Daoy (cell line): ENCODE measurements at places on chromosomes 11 and 22.
A peak's percentile ranks its signal among the peaks of the same experiment; 100 is the strongest.

- no peak for DNase-seq
These were observed 129.3 kb downstream of the BUD13 start for GRCh38 chr11:116643521-116643920.

- DNase-seq, result no peak
These were observed 23.0 kb downstream of the NADSYN1 start for GRCh38 chr11:71476031-71476430.

DNA sequence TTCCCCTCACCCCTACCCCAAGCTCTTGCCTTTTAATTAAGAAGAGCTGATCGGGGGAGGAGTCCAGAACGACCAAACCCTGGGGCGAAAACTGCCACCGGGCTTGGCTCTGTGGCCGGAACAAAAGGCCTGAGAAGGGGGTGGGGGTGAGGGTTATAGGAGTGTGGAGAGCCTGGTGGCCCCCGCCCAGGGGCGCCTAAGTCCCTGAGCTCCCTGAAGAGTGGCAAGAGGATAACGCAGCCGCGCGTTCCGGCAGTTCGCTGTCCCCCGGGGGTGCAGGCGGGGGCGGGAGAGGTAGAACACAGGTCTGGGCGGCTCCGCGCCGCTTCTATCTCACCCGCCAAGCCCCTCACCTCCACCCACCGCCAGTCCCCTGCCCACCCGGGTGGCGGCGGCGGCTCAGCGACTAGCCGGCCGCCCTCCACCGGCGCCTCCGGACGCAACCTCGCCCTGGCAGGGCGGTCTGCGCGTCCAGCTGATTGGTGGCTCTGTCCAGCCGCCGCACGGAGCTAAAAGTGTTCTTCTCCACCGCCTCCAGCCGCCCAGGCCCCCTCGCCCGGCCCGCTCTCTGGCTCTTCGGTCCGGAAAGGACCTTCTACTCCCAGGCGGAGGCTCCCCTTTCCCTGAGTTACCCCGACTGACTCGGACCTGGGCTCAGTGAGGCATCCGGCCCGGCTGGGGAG, 18.7 kb upstream of the BDNF start:
- DNase-seq, result peak; percentile 48

- no peak for DNase-seq
These were observed 193.1 kb upstream of the PITPNB start for GRCh38 chr22:28112190-28112544.

DNA sequence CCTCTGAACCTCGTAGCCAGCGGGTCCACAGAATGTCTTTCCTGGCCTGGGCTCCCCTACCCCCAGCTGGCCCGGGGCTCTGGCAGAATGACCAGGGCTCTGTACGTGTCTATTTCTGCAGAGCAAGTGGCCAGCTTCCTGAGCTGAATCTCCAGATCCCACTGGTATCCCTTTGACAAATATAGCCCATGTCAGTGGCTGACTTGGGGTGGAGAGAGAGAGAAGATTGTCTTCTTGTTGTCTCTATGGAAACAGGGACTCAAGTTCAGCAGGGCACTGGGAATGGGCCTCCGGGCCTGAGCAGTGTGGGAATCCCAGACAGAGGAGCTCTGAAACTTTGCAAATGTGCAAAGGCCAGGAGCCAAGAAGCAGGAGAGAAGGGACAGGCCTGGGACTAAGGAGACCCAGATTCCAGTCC, 33.9 kb downstream of the ANO1 start:
- peak; percentile 20 for DNase-seq

- no peak for DNase-seq
These were observed 22.7 kb downstream of the IFT27 start for GRCh38 chr22:36753120-36753802.

- no peak for DNase-seq
These were observed 630.4 kb downstream of the OPCML start for GRCh38 chr11:132901638-132902471.

DNA sequence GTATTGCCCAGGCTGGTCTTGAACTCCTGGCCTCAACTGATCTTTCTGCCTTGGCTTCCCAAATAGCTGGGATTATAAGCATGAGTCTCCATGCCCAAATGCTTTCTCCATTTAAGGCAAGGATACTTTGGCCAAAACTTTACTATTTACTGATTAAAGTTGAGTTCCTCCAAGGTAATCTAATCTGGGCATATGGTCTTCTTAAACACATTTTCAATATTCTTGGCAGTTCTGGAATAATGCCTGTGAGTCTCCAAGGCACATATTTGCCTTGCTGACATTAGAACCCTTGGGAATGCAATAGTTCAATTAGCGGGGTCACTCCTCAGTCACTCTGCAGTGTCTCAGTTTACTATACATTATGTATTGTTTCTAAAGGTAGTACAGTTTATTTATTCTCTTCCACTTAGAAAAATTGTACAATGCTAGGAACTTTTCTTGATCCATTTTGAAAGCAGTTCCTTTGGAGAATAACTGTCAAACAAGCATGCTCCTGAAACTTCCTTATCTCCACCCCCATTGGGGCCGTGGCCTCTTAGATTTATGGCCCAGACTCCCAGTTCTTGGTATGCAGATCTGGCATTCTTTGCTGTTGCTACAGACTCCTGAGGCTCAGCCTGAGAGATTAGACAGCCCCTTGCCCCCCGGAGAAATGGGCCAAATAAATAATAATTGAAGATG, 13.1 kb upstream of the RAB38 start:
- no peak for DNase-seq

DNA sequence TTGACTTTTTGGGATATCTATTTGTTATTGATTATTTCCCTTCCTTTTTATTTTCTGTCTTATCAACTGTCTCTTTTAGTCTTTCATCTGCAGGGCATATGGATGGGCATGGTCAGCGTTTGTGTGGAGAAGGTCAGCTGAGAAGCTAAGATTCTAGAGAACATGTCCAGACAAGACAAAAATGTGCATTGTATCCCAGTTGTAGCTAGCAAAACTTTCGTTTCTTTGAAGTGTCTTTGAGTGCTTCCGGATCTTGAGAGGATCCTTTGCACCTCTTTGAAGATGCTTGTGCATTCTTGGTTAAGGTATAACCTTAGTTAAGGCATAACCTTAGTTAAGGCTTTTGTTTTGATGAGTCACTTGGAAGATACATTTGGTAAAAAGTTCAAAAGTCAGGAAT, 329.9 kb upstream of the LRRC4C start:
- DNase-seq, result no peak

GRCh38 chr11:78742430-78742829, 167.8 kb upstream of the NARS2 start:
- DNase-seq, result peak; percentile 84

DNA sequence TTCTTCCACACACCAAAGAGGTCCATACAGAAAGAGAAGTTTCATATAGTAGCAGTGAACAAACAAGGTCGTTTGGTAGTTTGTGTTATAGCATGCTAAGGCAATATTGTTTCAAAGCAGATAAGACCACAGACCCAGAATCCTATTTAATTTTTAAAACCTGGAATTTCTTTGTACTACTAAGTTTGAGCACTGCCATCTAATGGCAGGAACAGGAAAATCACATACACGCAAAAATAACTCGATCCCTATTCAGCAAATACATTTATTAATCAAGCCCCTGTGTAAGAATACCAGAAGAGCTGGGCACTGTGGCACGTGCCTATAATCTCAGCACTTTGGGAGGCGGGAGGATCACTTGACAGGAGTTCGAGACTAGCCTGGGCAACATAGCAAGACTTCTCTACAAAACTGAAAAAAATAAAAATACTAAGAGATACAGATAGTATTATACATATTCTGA, 2.9 kb upstream of the BTBD10 start:
- DNase-seq, result peak; percentile 12

GRCh38 chr11:34656062-34656720, 35.3 kb downstream of the EHF start:
- DNase-seq, result no peak
